Smooth muscle cell of bladder (primary cell): ENCODE measurements at places on chromosomes 7 and 10. TPM values are rescaled to one million over a fixed set of nuclear protein-coding genes. Genes with fewer than 3 reads are reported as not detected.

Gene GPR15LG
- not detected in 2 replicates for total RNA-seq

Gene ADIRF
- total RNA-seq = 107 and 110 TPM in 2 replicates

Gene GRID1
- total RNA-seq = under 0.01 and 0.09 TPM in 2 replicates

Gene FEZF1
- not detected in 2 replicates for total RNA-seq

Gene SPDYE3
- not detected in 2 replicates for total RNA-seq

Gene IL6
- 40.0 and 49.1 TPM in 2 replicates for total RNA-seq

Gene SPDYE11
- total RNA-seq = not detected in 2 replicates

Gene SYT15
- total RNA-seq = 0.71 and 0.92 TPM in 2 replicates

Gene PHKG1
- total RNA-seq = 0.43 and 0.55 TPM in 2 replicates

Gene ZPBP
- total RNA-seq = not detected in 2 replicates

Gene BEND7
- total RNA-seq = 5.0 and 5.1 TPM in 2 replicates

Gene SLC18A3
- total RNA-seq = not detected in 2 replicates

Gene FAM237B
- total RNA-seq = under 0.01 TPM in 1 of 2 replicates, not detected in the other

Gene ENTPD7
- 30.4 and 44.7 TPM in 2 replicates for total RNA-seq

Gene C7orf33
- total RNA-seq = not detected in 2 replicates

Gene SORCS1
- 0.14 and 0.18 TPM in 2 replicates for total RNA-seq

Gene TNRC18
- 25.7 and 28.2 TPM in 2 replicates for total RNA-seq

Gene KCNMA1
- 19.9 and 30.9 TPM in 2 replicates for total RNA-seq

Gene PTPRN2
- 0.71 and 0.74 TPM in 2 replicates for total RNA-seq

Gene SVOPL
- not detected in 2 replicates for total RNA-seq

Gene ODAD2
- 1.2 and 3.1 TPM in 2 replicates for total RNA-seq

Gene PLXNA4
- total RNA-seq = 0.28 and 1.6 TPM in 2 replicates

Gene KLLN
- 0.37 and 0.57 TPM in 2 replicates for total RNA-seq

Gene STEAP4
- total RNA-seq = 0.71 and 4.6 TPM in 2 replicates

Gene PLCE1
- total RNA-seq = 0.28 and 0.55 TPM in 2 replicates

Gene SMO
- 30.2 and 33.5 TPM in 2 replicates for total RNA-seq

Gene KLHDC10
- 27.7 and 29.9 TPM in 2 replicates for total RNA-seq

Gene CALML3
- under 0.01 TPM in 1 of 2 replicates, not detected in the other for total RNA-seq

Gene ATOH7
- 0.09 TPM in 1 of 2 replicates, not detected in the other for total RNA-seq

Gene ST8SIA6
- total RNA-seq = not detected in 2 replicates

Gene MUC12
- 0.57 and 0.92 TPM in 2 replicates for total RNA-seq

Gene FAM24B
- total RNA-seq = 2.6 and 2.7 TPM in 2 replicates

Gene LRRC18
- not detected in 2 replicates for total RNA-seq

Gene ITPRID1
- not detected in 2 replicates for total RNA-seq

Gene CCDC71L
- 120 and 206 TPM in 2 replicates for total RNA-seq

Gene ADCY1
- 0.18 and 0.28 TPM in 2 replicates for total RNA-seq

Gene TMEM196
- total RNA-seq = not detected in 2 replicates

Gene PRLHR
- total RNA-seq = not detected in 2 replicates

Gene SHLD2
- 22.0 and 22.9 TPM in 2 replicates for total RNA-seq

Gene PMPCB
- total RNA-seq = 68.4 and 73.2 TPM in 2 replicates

Gene CARD11
- total RNA-seq = 0.43 and 0.55 TPM in 2 replicates

Gene FXYD4
- not detected in 2 replicates for total RNA-seq

Gene OPN4
- total RNA-seq = not detected in 2 replicates

Gene C10orf105
- under 0.01 TPM in 2 replicates for total RNA-seq

Gene LRRD1
- 0.14 TPM in 1 of 2 replicates, not detected in the other for total RNA-seq

Gene GHRHR
- total RNA-seq = not detected in 2 replicates
